Fibroblast of skin of scalp (primary cell): ENCODE measurements at places on chromosomes 3 and 15.

GRCh38 chr15:92524874-92525565, 130.6 kb downstream of the FAM174B start:
- DNase-seq, result no peak

- peak; percentile 46 for DNase-seq
Measured at GRCh38 chr15:100042558-100042957, 299.2 kb downstream of the ADAMTS17 start.

DNA sequence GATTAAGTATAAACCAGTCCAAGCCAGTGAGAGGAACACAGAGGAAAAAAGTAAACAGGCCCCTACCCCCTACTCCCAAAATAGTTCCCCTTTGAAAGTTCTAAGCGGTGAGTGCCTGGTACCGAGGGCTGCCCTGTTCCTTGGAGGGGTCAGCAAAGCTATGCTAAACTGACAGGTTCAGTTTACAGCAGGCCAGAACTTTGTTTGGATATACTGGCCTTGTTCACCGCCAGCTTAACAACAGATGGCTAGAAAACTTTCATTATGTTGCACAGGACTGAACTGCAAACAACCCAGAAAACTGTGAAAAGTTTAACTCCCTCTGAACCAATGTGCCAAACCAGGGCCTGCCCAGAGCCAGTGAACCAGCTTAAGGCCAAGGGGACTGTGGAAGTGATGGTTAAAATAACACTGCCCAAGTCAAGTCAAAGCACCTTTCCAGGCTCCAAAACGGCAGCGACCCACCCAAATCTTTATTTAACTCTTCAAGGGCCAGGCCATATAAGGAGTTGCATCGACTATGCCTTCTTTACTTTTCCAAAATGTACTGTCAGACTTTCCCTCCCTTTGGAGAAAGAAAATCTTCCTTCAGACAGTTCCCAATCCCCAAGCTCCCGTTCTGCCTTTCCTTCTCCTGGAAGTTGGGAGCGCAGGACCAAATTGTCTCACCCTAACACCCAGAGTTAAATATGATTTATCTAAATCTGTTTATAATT, 448.0 kb downstream of the FOXP1 start:
- DNase-seq, result no peak

- DNase-seq, result no peak
Measured at GRCh38 chr3:64945171-64945729, 257.4 kb upstream of the ADAMTS9 start.

GRCh38 chr15:63348392-63348791, 33.3 kb downstream of the CA12 start:
- peak; percentile 78 for DNase-seq

DNA sequence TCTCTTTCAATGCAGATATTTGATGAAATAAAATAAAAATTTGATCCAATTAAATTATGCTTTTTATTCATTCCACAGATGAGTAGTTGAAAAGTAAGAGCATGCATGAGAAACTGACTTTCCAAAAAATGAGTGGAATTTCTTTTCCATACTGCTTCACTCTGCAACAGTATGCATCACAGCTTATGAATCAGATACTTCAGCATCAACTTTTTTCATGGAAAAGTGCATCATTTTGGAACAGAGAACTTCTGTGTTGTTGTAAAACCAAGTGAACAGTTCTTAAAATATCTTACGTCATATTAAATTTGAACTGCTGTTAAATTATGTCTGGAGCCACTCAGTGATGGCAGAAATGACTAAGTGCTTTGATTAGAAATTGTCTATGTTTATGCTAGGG, 16.7 kb upstream of the SLC7A14 start:
- peak; percentile 18 for DNase-seq

DNA sequence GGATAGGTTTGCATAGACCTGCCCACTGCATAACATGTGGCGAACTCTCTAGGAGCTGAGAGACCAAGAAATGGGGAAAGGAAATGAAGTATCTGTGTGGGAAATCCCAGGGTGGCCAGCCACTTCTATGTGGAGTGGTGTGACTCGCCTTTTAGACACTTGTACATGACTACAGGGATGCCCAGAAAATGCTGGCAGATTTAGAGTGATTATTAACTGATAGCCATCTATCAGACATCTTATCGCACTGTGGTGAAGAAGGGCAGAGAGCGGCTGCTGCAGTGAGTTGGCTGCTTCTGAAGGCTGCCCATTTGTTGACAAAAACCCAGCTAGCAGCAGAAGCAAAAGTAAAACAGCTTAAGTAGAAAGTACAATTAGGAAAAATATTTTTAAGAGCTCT, 18.1 kb upstream of the STAC start:
- DNase-seq, result peak; percentile 42

DNA sequence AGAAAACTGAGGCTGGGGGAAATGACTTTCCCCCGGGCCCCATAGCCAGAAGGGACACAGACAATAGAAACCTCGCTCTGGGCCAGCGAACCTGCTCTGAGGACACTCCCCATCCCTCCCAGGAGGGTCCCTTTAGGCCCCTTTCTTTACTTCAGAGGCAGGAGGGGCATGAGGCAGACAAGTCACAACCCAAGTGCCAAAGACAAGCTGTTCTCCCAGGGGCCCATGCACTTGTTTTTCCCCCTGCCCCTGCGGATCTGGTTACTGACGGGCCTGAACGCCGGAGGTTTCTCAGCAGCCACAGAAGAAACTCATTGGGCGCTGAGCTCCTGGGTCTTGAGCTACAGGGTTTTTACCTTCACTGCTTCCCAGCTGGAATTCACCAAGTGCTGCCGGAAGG, 9.8 kb downstream of the PGPEP1L start:
- no peak for DNase-seq

DNA sequence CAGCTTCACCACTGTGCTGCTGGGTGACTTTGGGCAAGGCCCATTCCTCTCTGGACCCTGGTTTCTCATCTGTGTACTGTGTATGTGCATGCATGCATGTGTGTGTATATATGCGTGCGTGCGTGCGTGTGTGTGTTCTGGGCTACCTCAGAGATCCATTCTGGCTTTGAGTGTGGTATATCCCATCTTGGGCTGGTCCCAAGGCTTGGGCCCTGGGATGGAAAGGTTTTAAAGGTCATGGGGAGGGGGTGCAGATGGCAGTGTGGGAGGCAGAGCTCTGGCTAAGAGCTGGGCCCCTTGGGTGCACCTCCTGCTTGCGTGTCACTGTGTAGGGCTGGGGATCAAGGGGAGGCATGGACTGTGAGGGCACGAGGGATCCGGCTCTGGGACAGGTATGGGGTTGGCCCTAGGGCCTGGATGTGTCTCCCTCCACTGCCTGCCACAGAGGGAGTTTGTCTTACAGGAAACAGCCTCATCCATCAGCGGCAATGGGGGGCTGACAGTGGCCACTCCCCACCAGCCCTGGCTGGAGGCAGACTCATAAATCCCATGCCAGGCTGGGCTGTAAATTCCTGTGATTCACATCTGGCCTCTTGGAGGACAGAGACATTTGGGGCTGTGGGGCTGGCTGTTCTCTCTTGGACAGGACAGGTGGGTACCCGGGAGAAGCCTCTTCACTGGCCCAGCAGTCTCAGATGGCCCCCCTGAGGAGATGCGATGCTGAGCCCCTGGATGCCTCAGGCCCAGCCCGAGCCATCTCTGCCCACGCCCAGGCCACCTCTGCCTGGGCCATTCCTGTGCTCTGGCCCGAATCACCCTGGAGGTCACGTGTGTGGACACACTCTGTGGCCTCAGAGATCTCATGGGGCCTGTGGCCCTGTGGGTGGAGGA, 21.4 kb upstream of the CSPG4 start:
- no peak for DNase-seq

DNA sequence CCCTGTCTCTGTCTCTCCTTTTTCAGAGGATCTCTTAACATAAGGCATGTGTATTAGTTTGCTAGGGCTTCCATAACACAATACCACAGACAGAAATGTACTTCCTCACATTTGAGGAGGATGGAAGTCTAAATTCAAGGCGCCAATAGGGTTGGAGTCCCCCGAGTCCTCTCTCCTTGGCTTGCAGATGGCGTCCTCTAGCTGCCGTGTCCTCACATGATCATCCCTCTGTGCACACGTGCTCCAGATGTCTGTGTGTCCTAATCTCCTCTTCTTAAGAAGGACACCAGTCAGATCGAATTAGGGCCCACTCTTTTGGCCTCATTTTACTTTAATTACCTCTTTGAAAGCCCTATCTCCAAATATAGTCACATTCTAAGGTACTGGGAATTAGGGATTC, 23.0 kb upstream of the BFSP2 start:
- peak; percentile 23 for DNase-seq

DNA sequence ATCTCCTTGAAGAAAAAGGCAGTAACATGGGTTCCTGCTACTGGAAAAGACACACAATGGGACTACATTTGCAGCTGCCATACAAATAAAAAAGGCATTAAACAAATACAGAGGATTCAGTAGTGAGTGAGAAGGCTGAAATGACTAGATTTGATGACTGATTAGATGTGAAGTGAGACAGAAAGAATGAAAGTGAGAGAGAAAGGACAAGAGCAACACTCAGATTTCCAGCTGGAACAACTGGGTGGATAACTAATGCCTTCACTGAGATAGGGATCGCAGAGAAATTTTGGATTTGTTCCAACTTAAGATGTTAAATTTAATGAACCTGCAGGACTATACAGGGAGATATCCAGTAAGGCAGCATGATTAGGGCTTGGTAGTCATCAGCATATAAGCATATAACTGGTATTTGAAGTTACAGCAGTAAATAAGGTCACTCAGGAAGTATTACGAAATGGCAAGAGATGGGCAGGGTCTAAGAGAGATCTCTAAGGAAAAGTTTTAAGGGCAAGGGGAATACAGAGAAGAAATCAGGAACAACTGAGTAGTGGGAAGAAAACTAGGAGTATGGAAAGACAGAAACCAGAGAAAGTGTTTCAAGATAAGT, 8.2 kb downstream of the OSBPL11 start:
- DNase-seq, result no peak

DNA sequence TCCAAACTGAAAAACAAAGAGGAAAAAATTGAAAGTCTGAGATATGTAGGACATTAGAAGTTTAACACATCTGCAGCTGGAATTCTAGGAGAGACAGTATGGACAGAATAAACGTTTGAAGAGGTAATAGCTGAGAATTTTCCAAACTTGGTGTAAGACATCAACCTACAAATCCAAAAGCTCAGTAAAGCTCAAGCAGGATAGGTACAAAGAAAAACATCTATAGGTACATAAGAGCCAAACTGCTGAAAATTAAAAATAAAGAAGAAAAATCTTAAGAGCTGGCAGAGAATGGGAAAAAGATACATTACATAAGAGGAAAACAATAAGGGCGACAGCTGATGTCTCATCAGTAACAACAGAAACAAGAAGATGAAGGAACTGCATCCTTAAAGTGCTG, 22.8 kb upstream of the C3orf22 start:
- no peak for DNase-seq

GRCh38 chr3:19711160-19711782, 222.7 kb downstream of the EFHB start:
- DNase-seq, result no peak

GRCh38 chr3:13745636-13746035, 134.2 kb downstream of the WNT7A start:
- DNase-seq, result no peak
